HCT116 (cell line): ENCODE measurements at places on chromosomes 12 and 14. TPM values are rescaled to one million over a fixed set of nuclear protein-coding genes. Genes with fewer than 3 reads are reported as not detected.

The ERBB3 gene
- 39.7 TPM for total RNA-seq

The EGLN3 gene
- total RNA-seq, result 13.6 TPM

The KRT2 gene
- total RNA-seq, result not detected

The RAPGEF3 gene
- 1.8 TPM for total RNA-seq

The PMCH gene
- not detected for total RNA-seq

The GLTP gene
- total RNA-seq, result 26.6 TPM

The KLRK1 gene
- total RNA-seq, result 2.3 TPM

The STYK1 gene
- total RNA-seq, result 4.4 TPM

The TMEM30B gene
- total RNA-seq, result 0.12 TPM

The CCDC177 gene
- not detected for total RNA-seq

The TROAP gene
- 99.1 TPM for total RNA-seq

The RD3L gene
- not detected for total RNA-seq

The TTC9 gene
- 2.4 TPM for total RNA-seq

The LBHD2 gene
- not detected for total RNA-seq

The GARIN6 gene
- not detected for total RNA-seq

The KCNJ8 gene
- total RNA-seq, result 0.17 TPM

The HSPB8 gene
- total RNA-seq, result 3.5 TPM

- H3K27me3 ChIP-seq, result no peaks in the 10 kb centered on the region
- H3K4me3 ChIP-seq, result no peak overlapping the region
- peaks cover 7% of the 10 kb centered on the region; the same call in 1 of the 2 replicates for H3K36me3 ChIP-seq
- no peaks in the 10 kb centered on the region for H3K4me1 ChIP-seq
Observed at GRCh38 chr14:102870994-102871831, 51.2 kb upstream of the AMN start.

GRCh38 chr14:104799244-104800014 lies 1.5 kb upstream of the ZBTB42 start:
- H3K36me3 ChIP-seq, result no peaks in the 10 kb centered on the region
- H3K27ac ChIP-seq, result no peak overlapping the region; the same call in 1 of the 2 replicates
- DNase-seq, result no peak
- no peaks in the 10 kb centered on the region for H3K27me3 ChIP-seq
- peaks cover 24% of the 10 kb centered on the region for H3K4me1 ChIP-seq

- no peaks in the 10 kb centered on the region for H3K27me3 ChIP-seq
- DNase-seq, result no peak
- no peak overlapping the region for H3K27ac ChIP-seq
- no peak overlapping the region for H3K4me3 ChIP-seq
- no peaks in the 10 kb centered on the region for H3K36me3 ChIP-seq
- H3K4me1 ChIP-seq, result peaks cover 15% of the 10 kb centered on the region
Observed at GRCh38 chr14:49945448-49946319, 52.8 kb downstream of the ARF6 start.

DNA sequence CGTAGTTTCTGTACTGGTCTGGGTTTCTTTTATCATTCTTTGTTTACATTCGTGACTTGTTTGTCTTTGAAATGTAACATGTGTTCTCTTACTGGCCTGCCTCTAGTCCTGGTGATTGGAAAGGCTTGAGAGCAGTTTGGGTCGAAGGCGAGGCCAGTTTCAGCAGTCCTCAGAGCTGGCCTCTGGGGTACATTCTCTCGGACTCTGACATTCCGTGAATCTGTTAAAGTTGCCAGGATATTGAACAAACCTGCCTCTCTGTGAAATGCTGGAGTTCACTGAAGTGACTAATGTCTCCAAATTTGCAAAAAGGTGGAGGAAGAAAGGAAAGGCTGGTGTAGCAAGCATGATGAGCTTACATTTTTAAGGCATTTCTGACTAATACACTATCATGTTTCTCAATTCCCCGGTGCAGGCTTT lies 1.5 kb downstream of the PLEKHA5 start:
- H3K4me1 ChIP-seq, result peaks cover 2% of the 10 kb centered on the region
- DNase-seq, result peak; percentile 6
- H3K4me3 ChIP-seq, result peak overlapping the region; percentile 89
- no peaks in the 10 kb centered on the region for H3K27me3 ChIP-seq
- no peaks in the 10 kb centered on the region for H3K36me3 ChIP-seq
- peak overlapping the region; percentile 93 for H3K27ac ChIP-seq

- H3K36me3 ChIP-seq, result no peaks in the 10 kb centered on the region
- no peaks in the 10 kb centered on the region for H3K4me1 ChIP-seq
- H3K4me3 ChIP-seq, result no peak overlapping the region
Observed at GRCh38 chr12:56766535-56766934, 3.4 kb downstream of the HSD17B6 start.

GRCh38 chr12:104956870-104957718 lies 996 bp downstream of the SLC41A2 start:
- peak overlapping the region; percentile 79; the same call in 1 of the 2 replicates for H3K27ac ChIP-seq
- peak overlapping the region; percentile 73 for H3K4me3 ChIP-seq
- no peaks in the 10 kb centered on the region for H3K27me3 ChIP-seq
- no peak for DNase-seq
- H3K4me1 ChIP-seq, result peaks cover 30% of the 10 kb centered on the region
- H3K36me3 ChIP-seq, result no peaks in the 10 kb centered on the region

GRCh38 chr14:101374373-101375338 lies 186.6 kb upstream of the DIO3 start:
- H3K27ac ChIP-seq, result no peak overlapping the region
- H3K36me3 ChIP-seq, result no peaks in the 10 kb centered on the region
- no peak overlapping the region for H3K4me3 ChIP-seq
- peaks cover 8% of the 10 kb centered on the region; the same call in 1 of the 2 replicates for H3K27me3 ChIP-seq

- no peak overlapping the region for H3K4me3 ChIP-seq
- no peaks in the 10 kb centered on the region for H3K27me3 ChIP-seq
- H3K4me1 ChIP-seq, result no peaks in the 10 kb centered on the region
- DNase-seq, result no peak
- no peaks in the 10 kb centered on the region for H3K36me3 ChIP-seq
Observed at GRCh38 chr12:84691266-84691665, 221.3 kb downstream of the SLC6A15 start.

- H3K27ac ChIP-seq, result no peak overlapping the region
- peaks cover 18% of the 10 kb centered on the region for H3K4me1 ChIP-seq
- no peaks in the 10 kb centered on the region for H3K27me3 ChIP-seq
- no peak overlapping the region for H3K4me3 ChIP-seq
Observed at GRCh38 chr14:51613416-51613815, 38.3 kb upstream of the FRMD6 start.

- H3K27me3 ChIP-seq, result no peaks in the 10 kb centered on the region
- no peak overlapping the region for H3K4me3 ChIP-seq
- H3K36me3 ChIP-seq, result no peaks in the 10 kb centered on the region
- H3K4me1 ChIP-seq, result no peaks in the 10 kb centered on the region
Observed at GRCh38 chr14:77965919-77966435, 166.1 kb downstream of the ADCK1 start.

- H3K4me1 ChIP-seq, result no peaks in the 10 kb centered on the region
- no peak overlapping the region for H3K27ac ChIP-seq
- H3K4me3 ChIP-seq, result no peak overlapping the region
- DNase-seq, result no peak
Observed at GRCh38 chr12:93173178-93173957, 204.4 kb upstream of the NUDT4 start.

GRCh38 chr14:61264010-61264571 lies 17.0 kb downstream of the TMEM30B start:
- no peaks in the 10 kb centered on the region for H3K36me3 ChIP-seq
- no peak for DNase-seq

DNA sequence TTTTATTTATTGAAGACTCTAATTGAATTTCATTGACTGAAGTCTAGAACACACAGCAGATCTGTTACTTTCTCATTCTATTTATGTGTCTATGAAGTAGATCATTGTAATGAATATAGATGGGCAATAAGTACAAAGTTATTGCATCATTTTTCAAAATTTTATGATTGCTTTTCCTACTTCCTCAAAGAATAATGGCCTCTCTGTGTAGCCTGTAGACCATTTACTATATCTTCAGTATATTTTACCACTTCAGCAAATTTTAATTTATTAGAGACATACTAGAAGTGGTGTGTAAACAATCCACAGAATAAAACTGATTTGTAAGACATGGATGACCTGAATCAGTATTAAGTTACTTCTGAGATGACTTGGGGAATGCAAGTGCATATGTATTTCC lies 291.7 kb upstream of the FAR2 start:
- DNase-seq, result no peak
- H3K36me3 ChIP-seq, result no peaks in the 10 kb centered on the region
- H3K27me3 ChIP-seq, result no peaks in the 10 kb centered on the region; the same call in 1 of the 2 replicates

DNA sequence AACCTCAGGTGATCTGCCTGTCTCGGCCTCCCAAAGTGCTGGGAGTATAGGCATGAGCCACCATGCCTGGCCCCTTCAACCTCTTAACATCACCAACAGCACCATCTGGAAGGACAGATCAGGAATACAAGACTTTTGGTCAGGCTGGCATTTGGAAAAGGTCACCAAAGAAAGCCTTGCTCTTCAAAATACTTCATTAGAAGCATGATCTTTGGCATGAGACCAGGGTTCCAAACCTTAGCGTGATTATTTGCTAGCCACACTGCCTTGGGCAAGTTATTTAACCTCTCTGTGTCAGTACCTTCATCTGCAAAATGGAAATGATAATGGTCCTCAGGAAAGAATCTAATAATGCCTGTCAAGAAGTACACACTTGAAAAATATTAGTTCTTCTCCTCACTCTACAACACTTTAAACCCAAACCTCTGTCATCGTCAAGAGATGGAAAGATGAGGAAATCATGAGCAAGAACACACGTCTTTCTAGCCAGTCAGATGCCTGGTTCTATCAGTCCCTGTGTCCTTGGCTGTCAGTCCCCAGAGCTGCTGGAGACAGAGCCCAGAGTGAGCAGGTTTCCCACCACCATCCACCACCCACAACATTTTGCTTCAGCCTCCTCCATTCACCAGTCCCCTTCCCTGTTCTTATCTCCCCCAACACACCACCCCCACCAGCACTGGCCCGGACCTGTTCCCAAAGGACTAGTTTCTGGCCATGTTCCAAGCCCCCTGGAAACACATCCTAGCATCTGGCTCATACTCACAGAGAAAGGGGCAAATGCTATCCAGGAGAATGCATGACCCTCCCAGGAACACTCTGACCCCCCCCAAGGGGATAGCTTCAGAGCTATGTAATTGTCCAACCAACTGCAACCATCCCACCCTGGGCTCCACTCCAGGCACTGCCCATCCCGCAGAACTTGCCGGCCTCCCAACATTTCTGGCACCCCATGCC lies 2.0 kb downstream of the ADCY6 start:
- no peaks in the 10 kb centered on the region for H3K27me3 ChIP-seq
- H3K4me1 ChIP-seq, result peaks cover 27% of the 10 kb centered on the region
- no peak for DNase-seq
- no peaks in the 10 kb centered on the region for H3K36me3 ChIP-seq

- H3K27me3 ChIP-seq, result no peaks in the 10 kb centered on the region
- no peaks in the 10 kb centered on the region for H3K4me1 ChIP-seq
- no peaks in the 10 kb centered on the region for H3K36me3 ChIP-seq
- DNase-seq, result no peak
Observed at GRCh38 chr14:24171422-24172260, at the start of gene REC8. TSS of gene REC8 (plus strand) at chr14:24172080. CDS start at chr14:24172553, 473 bp downstream.

GRCh38 chr12:105492591-105493545 lies 162.4 kb downstream of the C12orf75 start:
- no peaks in the 10 kb centered on the region for H3K36me3 ChIP-seq
- no peaks in the 10 kb centered on the region for H3K27me3 ChIP-seq
- H3K27ac ChIP-seq, result no peak overlapping the region
- DNase-seq, result no peak
- H3K4me3 ChIP-seq, result no peak overlapping the region

DNA sequence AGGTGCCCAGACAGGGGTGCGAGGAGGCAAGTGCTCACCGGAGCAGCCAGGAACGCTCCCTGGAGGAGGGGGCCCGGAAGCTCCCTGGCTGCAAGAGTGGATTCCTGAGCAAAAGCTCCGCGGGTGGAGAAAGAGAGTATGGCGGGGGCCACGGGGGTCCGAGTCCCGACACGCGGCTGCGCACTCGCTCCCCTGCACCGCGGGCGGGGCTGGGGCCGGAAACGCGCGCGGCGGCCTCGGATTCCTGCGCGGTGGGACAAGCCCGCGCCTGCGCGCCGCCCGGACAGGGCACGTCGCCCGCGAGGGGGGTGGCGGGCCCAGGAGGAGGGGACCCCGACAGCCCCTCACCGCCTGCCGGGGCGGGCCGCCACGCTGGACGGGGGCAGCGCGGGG lies 27.8 kb upstream of the GPR132 start:
- H3K27ac ChIP-seq, result peak overlapping the region; percentile 99
- peak overlapping the region; percentile 72 for H3K4me3 ChIP-seq
- no peaks in the 10 kb centered on the region for H3K36me3 ChIP-seq
- peaks cover 59% of the 10 kb centered on the region for H3K4me1 ChIP-seq

- H3K27me3 ChIP-seq, result no peaks in the 10 kb centered on the region
- DNase-seq, result no peak
- no peaks in the 10 kb centered on the region for H3K36me3 ChIP-seq
- H3K4me3 ChIP-seq, result no peak overlapping the region
- H3K4me1 ChIP-seq, result no peaks in the 10 kb centered on the region
Observed at GRCh38 chr12:118749646-118750045, 231.7 kb upstream of the SRRM4 start.

DNA sequence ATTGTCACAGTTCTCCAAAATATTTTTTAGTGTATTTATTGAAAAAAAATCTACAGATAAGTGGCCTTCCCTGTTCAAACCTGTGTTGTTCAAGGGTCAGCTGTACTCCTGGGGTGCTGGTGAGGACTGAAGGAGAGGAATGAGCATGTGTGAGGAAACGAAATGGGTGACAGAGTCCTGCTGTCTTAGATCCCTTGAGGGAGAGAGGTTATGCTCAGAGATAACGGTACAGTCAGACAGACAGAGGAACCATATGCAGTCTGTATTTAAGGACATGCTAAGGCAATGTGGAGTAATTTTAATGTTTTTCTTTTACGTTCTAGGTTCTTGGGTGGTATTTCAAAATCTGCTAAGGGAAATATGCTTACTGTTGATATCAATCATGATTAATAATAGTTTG lies 352.9 kb upstream of the RGS6 start:
- H3K27ac ChIP-seq, result no peak overlapping the region
- no peaks in the 10 kb centered on the region for H3K27me3 ChIP-seq
- DNase-seq, result no peak

GRCh38 chr14:94381149-94382030 lies 7.0 kb downstream of the SERPINA1 start:
- no peaks in the 10 kb centered on the region for H3K36me3 ChIP-seq
- DNase-seq, result no peak
- H3K4me1 ChIP-seq, result no peaks in the 10 kb centered on the region
- no peaks in the 10 kb centered on the region for H3K27me3 ChIP-seq
- H3K27ac ChIP-seq, result no peak overlapping the region

- H3K4me3 ChIP-seq, result no peak overlapping the region
- H3K36me3 ChIP-seq, result no peaks in the 10 kb centered on the region
- no peak overlapping the region for H3K27ac ChIP-seq
Observed at GRCh38 chr14:97874394-97874793, 1077.2 kb downstream of the VRK1 start.

DNA sequence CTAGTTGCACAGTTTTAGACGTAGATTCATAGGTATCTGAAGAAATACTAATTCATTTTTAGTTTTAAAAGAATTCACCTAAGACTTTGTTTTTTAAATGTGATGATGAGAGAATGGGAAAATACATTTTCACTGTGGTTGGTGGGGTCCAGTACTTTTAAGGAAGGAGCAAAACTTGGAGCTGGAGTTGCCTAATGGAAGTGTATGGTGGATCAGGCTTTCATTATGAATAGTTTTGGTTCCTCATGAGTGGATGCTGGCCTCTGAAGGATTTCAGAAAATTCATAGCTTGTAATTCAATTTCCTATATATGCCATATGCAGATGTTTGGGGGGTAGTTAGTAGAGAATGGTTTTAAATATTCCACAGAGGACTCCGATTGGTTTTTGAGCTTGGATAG lies 27.1 kb downstream of the STK38L start:
- no peaks in the 10 kb centered on the region for H3K27me3 ChIP-seq
- DNase-seq, result no peak
- no peaks in the 10 kb centered on the region for H3K4me1 ChIP-seq
- no peak overlapping the region for H3K4me3 ChIP-seq
- H3K36me3 ChIP-seq, result no peaks in the 10 kb centered on the region
